NCI-H1048 (cell line): ENCODE measurements at places on chromosomes 13 and 19.
A peak's percentile ranks its signal among the peaks of the same experiment; 100 is the strongest.

GRCh38 chr19:35134601-35135242 lies at the start of gene LGI4:
Gene LGI4, minus strand, starts transcription at chr19:35135059. Its CDS starts 379 bp downstream, at chr19:35134680.
- no peak for DNase-seq

DNA sequence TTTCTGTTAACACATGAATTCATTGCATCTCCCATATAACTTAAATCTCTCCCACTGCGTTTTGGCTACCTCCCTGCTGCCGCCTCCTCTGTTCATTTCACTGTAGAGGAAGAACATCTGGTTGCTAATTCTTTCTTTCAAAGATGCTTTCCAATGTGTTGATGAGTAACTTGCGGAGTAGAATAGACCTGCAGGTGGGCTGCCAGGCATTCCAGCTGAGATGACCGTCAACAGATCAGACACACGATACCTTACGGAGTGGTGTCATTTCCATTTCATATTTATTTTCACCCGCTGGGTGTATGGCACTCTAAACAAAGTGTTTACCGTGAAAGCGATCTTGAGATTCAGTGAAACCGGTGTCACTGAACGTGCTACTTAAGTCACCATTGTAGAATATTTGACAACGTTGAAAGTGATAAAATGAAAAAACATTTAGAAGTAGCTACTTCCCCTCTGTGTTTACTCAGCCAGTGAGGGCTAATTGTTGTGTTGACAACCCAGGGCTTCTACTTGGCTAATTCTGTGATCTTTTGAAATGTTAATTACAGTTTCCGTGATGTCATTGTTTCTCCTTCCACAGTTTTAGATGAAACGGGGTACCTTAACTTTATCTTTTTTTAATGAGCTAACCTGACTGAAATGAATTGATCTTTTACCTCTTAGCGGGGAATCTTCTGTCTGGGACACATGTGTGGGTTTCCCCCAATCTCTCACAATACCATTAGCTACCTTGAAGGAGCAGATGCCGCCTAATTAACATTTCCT lies 228.5 kb upstream of the ARGLU1 start:
- no peak for DNase-seq

GRCh38 chr13:98508280-98508679 lies 68.6 kb downstream of the STK24 start:
- no peak for DNase-seq

GRCh38 chr19:11766597-11767591 lies at the start of gene ZNF441:
Gene ZNF441, plus strand, starts transcription at chr19:11767000. Its CDS starts 194 bp downstream, at chr19:11767194.
- DNase-seq = peak; percentile 91

- DNase-seq = no peak
Observed at GRCh38 chr13:98500963-98501421, 75.9 kb downstream of the STK24 start.

DNA sequence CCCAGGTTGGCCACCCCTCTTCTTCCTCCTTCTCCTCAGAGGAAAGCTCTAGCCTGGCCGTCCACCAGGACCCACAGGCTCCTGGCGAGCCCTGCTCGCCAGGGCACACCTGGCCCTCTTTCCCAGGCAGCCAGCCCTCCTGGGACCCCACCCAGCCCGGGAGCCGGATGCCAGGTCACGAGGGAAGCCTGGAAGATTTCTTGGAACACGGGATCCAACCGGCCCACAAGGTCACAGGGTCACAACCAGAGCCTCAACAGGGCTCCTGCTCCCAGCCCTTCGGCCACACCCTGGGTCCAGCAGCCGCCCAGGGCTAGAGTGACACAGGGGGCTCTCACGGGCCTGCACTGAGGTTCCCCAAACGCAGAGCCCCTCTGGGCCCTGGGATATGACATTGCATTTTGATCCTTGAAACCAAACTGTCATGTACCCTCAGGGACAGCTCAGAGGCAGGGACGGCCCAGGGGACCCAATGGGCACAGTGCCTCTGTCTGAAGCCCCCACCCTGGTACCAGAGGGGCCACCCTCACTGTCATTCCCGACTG lies 5.5 kb downstream of the MKNK2 start:
- no peak for DNase-seq

GRCh38 chr19:2110822-2111221 lies 14.1 kb downstream of the IZUMO4 start:
- DNase-seq = no peak

DNA sequence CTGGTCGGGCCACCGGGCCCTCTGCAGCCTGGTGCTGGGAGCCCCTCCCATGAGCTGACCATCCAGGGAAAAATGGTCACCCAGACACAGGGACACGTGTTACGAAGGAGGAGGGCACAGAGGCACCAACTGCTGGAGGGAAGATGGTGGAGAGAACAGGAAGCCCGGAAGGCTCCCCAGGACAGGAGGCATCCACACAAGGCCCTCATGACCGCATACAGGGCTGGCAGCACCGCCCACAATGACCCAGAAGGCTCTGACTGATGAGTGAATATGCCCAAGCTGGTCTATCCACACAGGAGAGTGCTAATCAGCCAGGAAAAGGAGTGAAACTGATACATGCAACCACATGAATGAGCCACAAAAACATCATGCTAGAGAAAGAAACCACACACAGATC lies 14.0 kb upstream of the TMEM86B start:
- DNase-seq = no peak

DNA sequence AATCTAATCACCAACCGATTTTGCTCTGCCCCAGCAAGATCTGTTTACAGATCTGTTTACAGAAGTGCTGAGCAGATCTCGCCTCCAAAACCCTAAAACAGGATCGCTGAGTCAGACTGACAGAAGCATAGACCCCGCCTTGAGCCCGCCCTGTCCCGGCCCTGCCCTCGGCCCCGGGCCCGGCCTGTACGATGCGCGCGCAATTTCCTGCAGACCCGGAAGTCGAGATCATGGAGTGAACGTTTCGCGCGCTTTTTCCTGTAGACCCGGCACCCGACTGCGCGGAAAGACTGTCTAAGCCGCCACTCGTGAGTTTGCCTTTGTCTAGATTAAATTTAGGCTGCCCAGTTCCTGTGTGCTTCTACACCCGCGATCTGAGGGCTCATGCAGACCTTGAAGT lies at the start of gene ZNF534:
ZNF534 (plus strand) TSS at position 212 of the 400 bp plus-strand sequence. CDS start 2,327 bp downstream, outside the sequence.
- no peak for DNase-seq

GRCh38 chr13:42847891-42848663 lies 66.7 kb downstream of the FAM216B start:
- DNase-seq = no peak
